Activated CD8-positive, alpha-beta memory T cell treated with anti-CD3 and anti-CD28 coated beads, Interleukin-2, amount 50 U/mL, for 4 hours (primary cell): ENCODE measurements at places on chromosomes 5 and 9.

GRCh38 chr9:73541923-73542322, 390.3 kb downstream of the ANXA1 start:
- no peak for DNase-seq

GRCh38 chr5:66769030-66769733, 173.0 kb downstream of the MAST4 start:
- DNase-seq = no peak

- DNase-seq = peak; percentile 19
These were observed 21.3 kb downstream of the NREP start for GRCh38 chr5:111735583-111736270.

DNA sequence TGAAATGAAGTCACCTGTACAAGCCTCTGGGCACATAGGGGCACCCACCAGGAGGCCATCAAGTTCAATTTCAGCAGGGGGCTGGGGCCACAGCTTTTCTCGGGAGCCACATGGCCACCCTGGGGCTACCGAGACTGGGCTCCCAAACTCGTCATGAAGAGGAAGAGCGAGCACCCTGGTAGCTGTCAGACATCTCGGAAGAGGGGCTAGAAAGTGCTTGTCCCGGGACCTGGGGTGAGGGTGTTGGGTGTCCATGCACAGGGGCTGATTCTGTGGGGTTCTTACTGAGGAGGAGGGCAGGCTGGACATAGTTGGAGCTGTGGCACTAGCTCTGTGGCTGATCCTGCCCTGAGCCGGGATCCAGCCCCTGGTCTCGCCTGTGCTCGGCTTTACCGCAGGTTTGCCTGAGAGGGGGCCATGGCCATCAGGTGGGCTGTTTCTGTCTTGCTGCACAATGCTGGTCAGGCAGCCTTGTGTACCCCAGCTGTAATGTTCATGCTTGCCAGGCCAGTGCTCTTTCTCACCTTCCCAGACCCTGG, 70.3 kb downstream of the PHF2 start:
- DNase-seq = peak; percentile 5

DNA sequence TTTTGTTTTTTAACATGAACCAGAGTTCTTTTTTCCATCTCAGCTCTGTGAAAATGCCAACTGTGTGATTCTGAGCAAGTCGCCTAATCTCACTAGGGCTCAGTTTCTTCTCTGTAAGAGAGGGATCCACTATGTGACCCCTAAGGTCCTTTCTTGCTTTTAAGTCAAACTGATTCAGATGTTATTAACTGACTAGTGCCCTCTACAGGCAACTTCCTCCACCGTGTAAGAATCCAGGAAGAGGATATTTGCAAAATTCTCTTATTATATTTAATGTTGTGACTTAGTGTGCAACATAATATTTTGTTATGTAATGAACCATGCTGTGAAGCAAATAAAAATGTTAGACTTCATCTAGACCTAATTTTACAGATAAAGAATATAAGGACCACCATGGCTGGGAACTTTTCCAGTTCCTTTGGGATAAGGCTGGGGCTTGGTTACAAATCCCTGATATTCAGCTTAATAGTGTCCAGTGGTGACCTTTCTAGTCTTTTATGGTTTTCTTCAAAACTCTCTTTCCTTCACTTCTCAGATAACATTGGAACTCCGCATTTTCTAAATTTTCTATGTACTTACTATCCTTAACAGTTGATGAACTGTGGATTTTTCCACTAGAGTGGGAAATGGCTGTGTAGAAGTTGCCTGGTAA, 244.7 kb downstream of the PIK3R1 start:
- DNase-seq = peak; percentile 38
